ENCODE measurements at places on chromosomes 5 and 9.

- no peak for DNase-seq
Measured at GRCh38 chr9:72527801-72528195, 6.4 kb downstream of the TMC1 start.

DNA sequence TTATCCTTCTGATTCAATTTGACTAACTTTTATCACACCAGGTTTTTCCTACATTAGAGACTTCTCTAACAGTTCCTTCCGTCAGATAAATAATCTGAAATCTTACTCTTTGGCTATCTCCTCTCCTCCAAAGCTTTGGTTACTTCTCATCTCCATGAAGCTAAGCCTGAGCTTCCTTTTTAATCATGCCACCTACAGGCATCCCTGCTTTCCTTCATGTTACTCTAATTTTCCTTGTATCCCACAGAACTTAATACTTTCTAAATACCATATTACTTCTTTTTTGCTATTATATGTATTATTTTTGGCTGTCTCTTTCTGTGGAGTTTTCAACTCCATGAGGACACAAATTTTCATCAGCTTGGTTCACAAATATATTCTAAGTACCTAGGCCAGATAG, 49.7 kb downstream of the C9 start:
- no peak for DNase-seq

DNA sequence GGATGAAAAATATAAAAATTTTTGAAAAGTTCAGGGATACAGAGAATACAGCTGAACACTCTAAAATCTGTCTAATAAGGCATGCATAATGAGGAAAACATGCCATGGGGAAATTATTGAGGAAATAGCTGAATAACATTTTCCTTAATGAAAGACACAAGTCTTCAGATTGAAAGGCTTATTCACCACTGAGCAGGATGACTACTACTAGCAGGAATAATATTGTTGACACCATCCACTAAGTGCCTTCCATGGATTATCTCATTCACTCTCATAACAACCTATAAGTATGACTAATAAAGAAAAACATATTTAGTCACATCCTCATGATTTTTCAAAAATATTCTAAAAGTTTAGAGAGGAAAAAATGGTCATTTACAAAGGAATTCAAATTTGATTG, 96.7 kb upstream of the FER start:
- DNase-seq, result no peak

DNA sequence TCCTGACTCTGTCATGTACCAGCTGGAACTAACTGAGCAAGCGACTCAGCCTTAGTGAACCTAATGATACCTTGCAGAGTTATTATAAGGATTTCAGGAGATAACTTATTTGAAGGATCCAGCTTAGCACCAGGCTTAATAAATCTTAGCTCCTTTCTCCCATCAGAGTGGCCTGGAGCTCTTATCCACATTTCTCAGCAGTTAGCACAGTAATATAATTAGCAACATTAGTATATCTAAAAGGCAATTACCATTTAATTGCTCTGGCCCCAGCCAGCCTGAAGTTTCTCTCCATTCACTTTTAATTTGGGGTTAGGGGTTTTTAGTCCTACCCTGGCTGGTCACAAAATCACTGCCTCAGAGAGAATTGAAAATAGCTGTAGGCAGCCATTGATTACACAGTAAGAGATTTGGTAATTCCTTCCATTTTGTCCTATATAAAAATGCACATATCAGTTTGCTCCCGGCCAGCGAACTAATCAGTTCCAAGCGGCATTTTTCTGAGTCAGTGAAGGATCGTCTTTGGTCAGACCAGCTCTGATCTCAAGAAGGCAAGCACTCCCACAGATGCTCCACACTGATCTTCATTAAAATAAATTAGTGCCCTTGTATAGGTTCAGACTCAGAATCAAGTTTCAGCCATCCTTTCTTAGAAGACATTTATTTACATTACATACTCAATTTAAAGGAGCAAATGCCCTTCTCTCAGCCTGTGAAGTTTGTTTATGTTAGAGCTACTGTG, 56.6 kb downstream of the SNCAIP start:
- DNase-seq, result no peak

- DNase-seq, result no peak
Measured at GRCh38 chr9:108994695-108995094, 18.6 kb downstream of the CTNNAL1 start.

- no peak for DNase-seq
Measured at GRCh38 chr9:138073808-138074207, 196.2 kb downstream of the CACNA1B start.

DNA sequence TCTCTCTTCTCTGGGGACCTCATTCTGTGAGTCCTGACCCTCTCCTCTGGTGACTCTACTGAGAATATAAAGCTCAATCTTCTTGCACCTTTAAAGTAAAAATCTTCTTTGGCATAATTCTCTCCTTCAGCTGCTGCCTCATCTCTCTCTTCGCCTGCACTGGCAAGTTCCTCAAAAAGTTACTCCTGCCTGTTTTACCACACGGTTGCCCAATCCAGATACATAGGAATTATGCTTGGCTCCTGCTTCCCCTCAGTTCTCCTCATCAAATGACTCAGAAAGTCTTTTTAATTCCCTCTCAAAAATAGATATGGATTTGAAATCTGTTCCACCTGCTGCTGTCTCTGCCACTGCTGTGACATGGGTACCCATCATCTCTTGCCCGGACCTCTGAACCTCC, 14.4 kb upstream of the HRCT1 start:
- DNase-seq, result no peak

- DNase-seq, result no peak
Measured at GRCh38 chr5:124596595-124597421, 149.6 kb downstream of the ZNF608 start.

GRCh38 chr5:1770443-1770802, 29.2 kb downstream of the MRPL36 start:
- DNase-seq, result no peak

DNA sequence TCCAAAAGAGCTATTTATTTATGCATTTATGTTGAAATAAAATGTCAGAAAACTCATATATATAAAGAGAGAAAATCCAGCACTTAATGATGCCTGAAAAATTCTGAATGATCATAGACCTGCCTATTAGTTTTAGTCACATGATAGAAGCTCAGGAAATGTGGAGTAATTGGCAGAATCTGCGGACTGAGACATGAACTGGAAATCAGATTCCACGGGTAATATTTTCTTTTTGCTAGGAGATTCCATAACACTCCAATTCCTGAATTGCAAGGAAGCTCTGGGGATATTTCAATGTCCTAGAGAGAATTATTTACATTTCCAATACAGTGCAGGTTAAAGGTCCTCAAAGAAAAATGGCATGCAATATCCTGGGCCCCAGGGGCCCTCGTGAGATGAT, 778.8 kb downstream of the SEMA5A start:
- no peak for DNase-seq

GRCh38 chr5:35056686-35057085, 8.9 kb upstream of the AGXT2 start:
- no peak for DNase-seq

DNA sequence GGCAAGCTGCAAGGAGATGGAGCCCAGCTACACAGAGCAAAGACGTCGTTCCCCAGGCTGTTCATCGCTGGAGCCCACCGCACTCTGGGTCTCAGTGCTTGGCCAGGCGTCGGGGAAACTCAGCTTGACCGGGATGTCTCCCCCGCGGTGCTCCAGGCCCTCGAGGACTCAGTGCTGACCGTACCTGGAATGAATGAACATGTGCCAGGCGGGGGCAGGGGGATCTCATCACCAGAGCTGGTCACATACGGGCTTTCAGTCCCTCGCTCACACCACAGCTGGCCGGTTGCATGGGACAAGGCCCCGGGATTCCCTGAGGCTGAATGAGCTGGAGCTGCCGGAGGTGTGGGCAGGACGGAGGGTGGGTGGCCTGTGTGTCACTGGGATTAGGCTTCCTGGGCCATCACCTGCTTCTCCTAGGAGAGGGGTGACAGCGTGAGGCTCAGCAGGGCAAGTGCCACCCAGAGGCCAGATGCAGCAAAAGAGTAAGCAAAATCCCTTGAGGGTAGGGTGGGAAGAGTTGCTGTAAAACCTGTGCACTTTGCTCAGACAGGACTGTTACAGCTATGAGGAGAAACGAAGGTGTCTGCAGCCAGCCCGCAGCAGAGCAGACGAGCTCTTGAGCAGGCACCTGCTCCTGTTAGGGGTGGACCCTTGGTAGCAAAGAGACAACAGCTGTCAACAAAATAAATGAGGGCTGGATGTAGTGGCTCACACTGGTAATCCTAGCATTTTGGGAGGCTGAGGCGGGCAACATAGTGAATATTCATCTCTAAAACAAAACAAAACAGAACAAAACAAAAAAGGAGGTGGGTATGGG, 70.7 kb upstream of the RAPGEF1 start:
- no peak for DNase-seq

- DNase-seq, result no peak
Measured at GRCh38 chr9:33142535-33142934, 24.6 kb downstream of the B4GALT1 start.

- DNase-seq, result no peak
Measured at GRCh38 chr5:87116825-87117512, 150.7 kb upstream of the RASA1 start.

GRCh38 chr5:136754216-136754615, 388.9 kb upstream of the TRPC7 start:
- no peak for DNase-seq

DNA sequence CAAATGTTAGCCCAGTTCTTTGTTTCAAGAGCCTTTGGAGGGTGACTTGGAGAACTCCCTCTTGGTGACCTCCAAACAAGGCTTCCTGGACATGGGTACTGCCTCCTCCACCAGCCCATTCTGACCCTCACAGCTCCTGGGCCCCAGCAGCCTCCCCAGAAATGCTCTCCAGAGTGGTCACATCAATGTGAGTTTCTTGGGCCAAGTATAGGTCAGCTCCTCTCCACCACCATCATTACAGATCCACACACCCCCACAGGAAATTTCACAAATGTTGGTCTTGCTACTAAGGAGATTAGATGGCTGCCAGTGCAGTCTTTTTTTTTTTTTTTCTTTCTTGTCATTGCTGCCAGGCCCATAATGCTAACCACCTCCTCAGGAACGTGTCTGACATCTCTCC, 410.7 kb downstream of the DTWD2 start:
- DNase-seq, result no peak
